ENCODE measurements at places on chromosomes 3 and 15. TPM values are rescaled to one million over a fixed set of nuclear protein-coding genes. Genes with fewer than 3 reads are reported as not detected.
A peak's percentile ranks its signal among the peaks of the same experiment; 100 is the strongest.

CAND2 gene
- total RNA-seq: 86.3 TPM

- no peak overlapping the region for H3K4me3 ChIP-seq
- no peak for DNase-seq
- H3K4me1 ChIP-seq: no peaks in the 10 kb centered on the region
- H3K27me3 ChIP-seq: no peaks in the 10 kb centered on the region
- no peaks in the 10 kb centered on the region for H3K36me3 ChIP-seq
Observed at GRCh38 chr3:29226706-29227105, 54.2 kb upstream of the RBMS3 start.

DNA sequence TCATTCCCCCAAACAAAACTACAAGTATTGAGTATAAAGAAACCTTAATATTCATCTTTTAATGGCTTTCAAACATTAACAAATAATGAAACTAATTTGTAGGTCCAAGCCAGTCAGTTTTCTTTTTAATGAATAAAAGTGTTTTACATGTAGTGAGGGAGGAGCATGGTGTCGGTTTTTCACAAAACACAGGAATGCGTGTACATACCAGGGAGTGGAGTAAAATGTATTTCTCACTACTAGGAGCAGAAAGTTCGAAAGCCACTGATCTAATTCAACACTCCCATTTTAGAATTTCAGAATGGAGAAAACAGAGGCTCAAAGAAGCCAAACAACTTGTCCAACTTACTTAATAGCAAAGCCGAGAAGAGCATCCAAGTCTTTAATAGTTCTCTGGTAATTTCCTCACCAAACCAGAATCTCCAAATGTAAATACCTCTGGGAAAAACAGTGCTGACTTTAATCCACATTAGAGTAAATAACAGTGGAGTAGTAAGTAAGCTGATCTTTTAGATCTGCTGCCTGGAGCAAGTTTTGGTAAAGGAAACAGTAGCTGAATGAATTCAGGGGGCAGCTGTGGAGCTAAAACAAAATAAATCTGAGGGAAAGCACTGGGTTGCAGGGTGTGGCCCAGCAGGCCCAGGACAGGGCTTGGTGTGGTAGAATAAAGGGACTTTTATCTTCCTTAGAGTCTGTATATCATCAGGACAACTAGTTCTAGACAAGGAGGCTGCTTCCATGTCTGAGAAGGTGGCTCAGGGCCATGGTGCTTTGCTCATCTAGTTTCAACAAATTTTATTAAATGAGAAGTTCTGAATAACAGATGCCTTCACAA is 7.9 kb downstream of the ANP32A start:
- H3K27me3 ChIP-seq: no peaks in the 10 kb centered on the region
- no peak overlapping the region for H3K4me3 ChIP-seq
- H3K4me1 ChIP-seq: peaks cover 18% of the 10 kb centered on the region
- DNase-seq: no peak
- peak overlapping the region; percentile 61 for H3K27ac ChIP-seq

CPA3 gene
- total RNA-seq: 2.6 TPM

PTPRG gene
- total RNA-seq: 78.6 TPM

Data from prostate gland (tissue), 2 donors.